ENCODE measurements at places on chromosomes 2 and 18.

- no peak for DNase-seq
These were observed 157.3 kb upstream of the CHAC2 start for GRCh38 chr2:53610260-53610659.

- DNase-seq: no peak
These were observed 18.3 kb downstream of the MAIP1 start for GRCh38 chr2:199973703-199974102.

DNA sequence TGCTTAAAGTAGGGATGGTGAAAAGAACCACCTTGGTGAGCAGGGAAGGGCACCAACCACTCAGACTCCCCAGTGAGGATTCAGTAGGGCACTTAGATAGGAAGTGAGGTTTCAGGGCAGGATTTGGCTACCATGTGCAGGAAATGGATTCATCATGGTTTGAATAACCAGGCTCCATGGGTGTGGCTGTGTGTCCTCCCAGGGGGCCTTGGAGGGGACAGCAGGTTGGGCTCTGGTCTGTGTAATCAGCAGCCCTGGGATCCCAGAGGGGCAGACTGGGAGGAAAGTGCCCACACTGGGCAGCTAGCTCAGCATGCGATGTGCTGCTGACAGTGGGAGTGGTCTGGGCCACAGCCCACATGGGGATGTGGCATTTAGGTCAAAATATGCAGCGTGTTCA lies 224.6 kb downstream of the CELF4 start:
- no peak for DNase-seq

DNA sequence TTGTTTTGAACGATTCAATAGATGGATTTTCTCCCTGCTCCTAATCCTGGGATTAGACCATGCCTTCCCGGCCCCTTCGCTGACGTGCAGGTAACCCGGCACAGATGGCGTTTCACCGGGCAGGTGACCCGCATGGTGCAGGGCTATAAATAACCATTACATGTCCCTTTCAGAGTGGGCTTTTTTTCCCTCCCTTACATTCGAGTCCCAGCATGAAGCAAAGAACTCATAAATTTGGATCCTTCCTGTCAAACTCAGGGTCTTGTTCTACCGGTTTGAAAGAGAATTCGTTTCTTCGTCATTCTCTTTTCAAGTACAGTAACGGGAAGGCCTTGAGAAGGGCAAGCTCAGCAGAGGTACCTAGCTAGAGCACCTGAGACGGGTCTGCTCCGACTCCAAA lies 46.1 kb downstream of the EDAR start:
- no peak for DNase-seq

DNA sequence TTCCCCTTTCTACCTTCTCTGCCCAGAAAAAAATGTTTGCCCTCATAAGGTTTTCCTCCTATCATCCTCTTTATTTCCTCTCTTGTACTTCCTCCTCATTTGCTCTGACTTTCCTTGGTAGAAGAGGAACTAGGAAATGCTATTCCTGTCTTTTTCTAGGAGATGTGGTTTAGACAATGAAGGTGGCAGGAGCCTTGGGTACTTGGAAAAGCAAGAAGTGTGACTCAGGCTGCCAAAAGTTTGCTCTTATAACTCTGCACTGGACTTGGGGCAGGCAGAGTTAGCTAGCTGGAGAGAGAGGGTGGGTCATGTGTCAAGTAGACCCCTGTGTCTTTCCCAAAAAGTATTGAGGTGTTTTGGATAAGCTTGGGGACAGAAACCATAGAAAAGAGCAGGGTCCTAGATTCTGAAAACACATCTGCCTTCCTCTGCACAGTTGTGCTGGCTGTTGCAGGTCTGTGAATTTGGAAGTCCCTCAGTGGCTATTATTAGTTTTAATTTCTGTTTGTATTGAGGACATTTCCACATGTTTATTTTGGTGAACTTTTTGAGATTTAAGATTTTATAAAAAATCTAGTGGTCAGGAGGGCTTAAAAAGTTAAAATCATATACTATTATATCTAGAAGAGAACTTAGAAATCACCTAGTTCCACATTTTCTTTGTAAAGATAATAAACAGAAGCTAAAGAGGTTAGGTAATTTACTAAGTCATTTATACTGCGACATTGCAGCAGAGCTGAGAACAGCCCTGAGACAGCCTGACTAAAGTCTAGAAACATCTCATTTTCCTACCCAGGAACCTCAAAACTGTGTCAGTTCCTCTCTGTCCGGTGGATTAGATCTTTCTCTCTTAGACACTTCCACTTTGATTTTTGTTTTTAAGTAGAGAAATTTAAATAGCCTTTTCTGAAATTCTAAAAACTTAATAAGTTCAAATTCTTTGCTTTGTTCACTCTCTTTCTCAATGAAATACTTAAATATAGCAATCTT lies 16.0 kb downstream of the INSIG2 start:
- DNase-seq: no peak

- DNase-seq: no peak
These were observed 293.4 kb downstream of the CELF4 start for GRCh38 chr18:37272226-37272625.

- DNase-seq: no peak
These were observed 132.3 kb upstream of the DLX2 start for GRCh38 chr2:172234716-172235691.

All from adrenal gland (tissue), 19 donors.